ENCODE measurements at places on chromosomes 5 and 9. TPM values are rescaled to one million over a fixed set of nuclear protein-coding genes. Genes with fewer than 3 reads are reported as not detected.

- no peak overlapping the region for H3K27ac ChIP-seq
- H3K4me1 ChIP-seq, result no peaks in the 10 kb centered on the region
- H3K36me3 ChIP-seq, result no peaks in the 10 kb centered on the region
Measured at GRCh38 chr9:80292231-80292630, 720.5 kb downstream of the TLE4 start.

DNA sequence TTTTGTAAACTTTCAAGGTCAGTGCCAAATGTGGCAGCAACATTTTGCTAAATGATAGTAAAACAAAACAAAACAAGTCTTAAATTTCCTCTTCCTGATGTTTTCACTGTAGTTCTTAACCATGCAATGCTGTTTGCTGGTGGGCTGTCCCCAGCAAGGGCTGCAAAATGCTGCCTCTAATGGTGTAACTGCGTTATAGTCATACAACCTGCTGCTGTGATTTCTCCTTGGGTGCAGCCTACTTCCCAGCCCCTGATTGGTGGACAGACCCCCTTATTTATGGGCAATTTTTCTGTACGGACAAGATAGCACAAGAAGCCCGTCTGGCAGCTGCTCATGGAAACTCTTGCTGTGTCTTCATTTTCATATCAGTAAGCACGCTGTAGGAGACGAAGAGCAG, 26.6 kb upstream of the PIP5K1B start:
- DNase-seq, result no peak
- H3K36me3 ChIP-seq, result no peaks in the 10 kb centered on the region
- H3K27ac ChIP-seq, result no peak overlapping the region
- H3K4me1 ChIP-seq, result no peaks in the 10 kb centered on the region

- DNase-seq, result no peak
- H3K27ac ChIP-seq, result no peak overlapping the region
- H3K36me3 ChIP-seq, result peaks cover 4% of the 10 kb centered on the region
- H3K4me1 ChIP-seq, result no peaks in the 10 kb centered on the region
Measured at GRCh38 chr9:447230-448025, 232.8 kb downstream of the DOCK8 start.

GRCh38 chr5:135085133-135085935, 51.3 kb upstream of the PITX1 start:
- H3K27me3 ChIP-seq, result no peaks in the 10 kb centered on the region
- DNase-seq, result no peak
- H3K27ac ChIP-seq, result no peak overlapping the region
- no peaks in the 10 kb centered on the region for H3K4me1 ChIP-seq

DNA sequence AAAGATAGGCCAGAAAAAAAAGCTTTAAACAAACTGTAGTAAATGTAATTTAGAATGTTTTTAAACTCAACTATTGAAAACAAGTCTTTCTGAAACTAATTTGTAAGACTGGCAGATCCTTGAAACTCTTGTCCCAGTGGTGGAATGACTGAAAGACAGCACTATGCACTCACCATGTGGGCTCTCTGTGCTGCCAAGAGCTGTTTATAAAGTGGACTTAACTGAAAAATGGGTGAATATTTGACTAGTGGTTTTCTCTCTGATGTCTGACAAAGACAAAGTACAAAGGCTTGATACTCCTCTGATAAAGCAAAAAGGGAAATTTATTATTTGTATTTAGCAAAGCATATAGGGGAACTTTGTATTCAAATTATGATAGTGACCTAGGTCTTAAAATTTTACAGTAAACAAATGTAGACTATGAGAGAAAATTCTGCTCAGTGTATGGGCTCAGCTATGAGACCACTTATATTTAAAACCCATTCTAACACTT, 635.4 kb downstream of the NR2F1-AS1 start:
- no peak overlapping the region for H3K4me3 ChIP-seq
- H3K27ac ChIP-seq, result no peak overlapping the region
- no peak for DNase-seq

DNA sequence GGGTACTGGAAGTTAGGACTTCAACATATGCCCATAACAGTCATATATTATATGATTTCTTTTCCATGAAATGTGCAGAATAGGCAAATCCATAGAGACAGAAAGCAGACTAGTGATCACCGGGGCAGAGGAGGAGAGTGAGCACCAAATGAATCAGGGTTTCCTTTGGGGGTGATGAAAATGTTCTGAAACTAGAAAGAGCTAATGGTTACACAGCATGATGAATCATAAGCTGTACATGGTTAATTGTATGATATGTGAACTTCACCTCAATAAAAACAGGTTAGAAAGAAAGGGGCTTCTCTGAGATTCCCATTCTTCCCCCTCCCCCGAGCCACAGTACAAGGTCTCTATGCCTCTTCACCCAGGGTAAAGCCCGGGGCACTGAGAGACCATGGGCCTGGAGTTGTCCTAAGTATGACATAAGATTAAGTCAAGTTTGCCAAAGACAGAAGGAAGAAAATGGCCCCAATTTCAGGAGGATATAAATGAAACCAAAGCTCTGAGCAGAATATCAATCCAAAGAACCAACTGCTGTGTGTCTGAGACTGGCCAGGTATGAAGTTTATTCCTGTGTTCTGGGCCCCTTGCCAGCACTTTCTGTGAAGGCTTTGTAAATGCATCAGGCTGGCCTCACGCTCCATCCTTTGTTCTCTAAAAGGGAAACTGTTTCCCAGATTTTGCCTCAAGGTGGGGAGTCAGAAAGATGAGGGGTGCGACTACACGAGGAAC, 243.8 kb downstream of the CDK5RAP2 start:
- H3K27ac ChIP-seq, result no peak overlapping the region
- no peaks in the 10 kb centered on the region for H3K27me3 ChIP-seq
- no peak overlapping the region for H3K4me3 ChIP-seq
- H3K36me3 ChIP-seq, result no peaks in the 10 kb centered on the region
- H3K4me1 ChIP-seq, result no peaks in the 10 kb centered on the region

DNA sequence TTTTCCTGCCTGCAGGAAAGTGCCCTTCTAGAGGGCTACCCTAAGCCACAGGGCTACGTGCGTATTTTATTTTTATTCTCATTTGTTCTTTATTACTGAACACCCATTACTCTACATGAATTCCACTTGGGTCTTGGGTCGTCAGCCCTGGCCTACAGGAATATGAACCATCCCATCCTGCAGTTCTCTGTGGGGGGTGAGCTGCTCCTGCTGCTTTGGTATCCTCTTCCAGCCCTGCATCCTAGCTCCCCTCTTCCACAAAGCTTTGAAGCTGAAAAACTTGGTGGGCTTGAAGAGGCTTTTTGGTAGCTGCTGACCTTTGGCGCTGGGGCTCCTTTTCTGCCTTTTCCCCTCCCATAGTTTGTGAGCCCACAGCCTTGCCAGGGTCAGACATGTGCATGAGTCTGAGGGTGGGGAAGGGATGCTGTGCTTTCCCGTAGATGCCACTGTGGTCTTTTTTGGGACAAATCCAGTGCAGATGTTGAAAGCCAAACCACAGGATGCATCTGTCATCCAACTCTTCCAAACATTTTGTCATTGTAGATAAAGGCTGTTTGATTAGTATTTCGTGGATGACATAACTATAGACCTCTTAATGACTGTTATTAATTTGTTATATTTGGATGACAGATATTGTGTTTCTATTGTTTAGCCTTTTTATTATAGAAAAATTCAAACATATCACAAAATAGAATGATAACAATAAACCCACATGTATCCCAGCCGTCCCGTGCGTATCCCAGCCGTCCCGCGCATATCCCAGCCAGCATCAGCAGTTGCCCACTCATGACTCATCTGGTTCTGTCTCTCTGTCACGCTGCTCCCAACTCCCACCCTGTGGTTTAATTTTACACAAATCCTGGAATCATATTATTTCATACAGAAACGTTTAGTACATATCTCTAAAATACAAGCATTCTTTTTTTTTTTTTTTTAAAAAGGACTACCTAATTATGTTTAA, 43.9 kb downstream of the SLC46A2 start:
- H3K4me1 ChIP-seq, result no peaks in the 10 kb centered on the region
- H3K36me3 ChIP-seq, result no peaks in the 10 kb centered on the region
- no peak overlapping the region for H3K4me3 ChIP-seq
- no peak overlapping the region for H3K27ac ChIP-seq
- no peaks in the 10 kb centered on the region for H3K27me3 ChIP-seq
- no peak for DNase-seq

DNA sequence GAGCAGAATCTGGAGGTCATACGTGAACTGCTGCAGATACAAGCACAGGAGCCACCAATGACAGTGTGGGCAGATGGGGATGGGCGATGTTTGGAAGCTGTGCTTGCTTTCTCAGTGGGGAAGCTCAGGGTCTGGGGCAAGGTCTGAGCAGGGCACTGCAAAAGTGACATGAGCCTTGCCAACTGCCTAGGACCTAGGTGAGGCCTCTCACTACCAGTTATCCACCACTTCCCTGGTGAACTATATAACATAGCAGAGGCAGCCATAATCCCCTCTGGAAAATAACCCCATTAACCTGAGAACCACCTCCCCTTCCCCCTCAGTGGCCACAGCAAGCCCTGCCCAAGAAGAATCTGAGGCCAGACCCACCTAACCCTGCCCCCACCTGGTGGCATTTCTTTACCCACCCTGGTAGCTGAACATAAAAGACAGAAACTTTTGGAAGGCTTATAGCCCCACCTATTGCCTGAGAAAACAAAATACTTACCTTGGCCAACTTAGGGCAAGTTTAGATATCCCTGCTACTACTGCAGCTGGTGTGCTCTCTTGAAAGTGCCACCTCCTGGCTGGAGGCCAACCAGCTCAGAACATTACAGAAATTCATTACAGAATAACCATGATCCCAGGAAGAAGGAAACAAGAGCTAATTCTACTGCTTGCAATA, 18.8 kb upstream of the SPEF2 start:
- DNase-seq, result no peak
- no peaks in the 10 kb centered on the region for H3K4me1 ChIP-seq
- H3K27me3 ChIP-seq, result no peaks in the 10 kb centered on the region
- H3K4me3 ChIP-seq, result no peak overlapping the region

- no peaks in the 10 kb centered on the region for H3K27me3 ChIP-seq
- DNase-seq, result no peak
- no peak overlapping the region for H3K27ac ChIP-seq
- no peaks in the 10 kb centered on the region for H3K4me1 ChIP-seq
Measured at GRCh38 chr5:13412040-13412595, 532.4 kb downstream of the DNAH5 start.

TPPP gene
- total RNA-seq, result 1.7 TPM

RASEF gene
- 2.4 TPM for total RNA-seq

GRXCR2 gene
- not detected for total RNA-seq

LIX1 gene
- total RNA-seq, result not detected
